ENCODE measurements at places on chromosomes 12 and 14.
A peak's percentile ranks its signal among the peaks of the same experiment; 100 is the strongest.

DNA sequence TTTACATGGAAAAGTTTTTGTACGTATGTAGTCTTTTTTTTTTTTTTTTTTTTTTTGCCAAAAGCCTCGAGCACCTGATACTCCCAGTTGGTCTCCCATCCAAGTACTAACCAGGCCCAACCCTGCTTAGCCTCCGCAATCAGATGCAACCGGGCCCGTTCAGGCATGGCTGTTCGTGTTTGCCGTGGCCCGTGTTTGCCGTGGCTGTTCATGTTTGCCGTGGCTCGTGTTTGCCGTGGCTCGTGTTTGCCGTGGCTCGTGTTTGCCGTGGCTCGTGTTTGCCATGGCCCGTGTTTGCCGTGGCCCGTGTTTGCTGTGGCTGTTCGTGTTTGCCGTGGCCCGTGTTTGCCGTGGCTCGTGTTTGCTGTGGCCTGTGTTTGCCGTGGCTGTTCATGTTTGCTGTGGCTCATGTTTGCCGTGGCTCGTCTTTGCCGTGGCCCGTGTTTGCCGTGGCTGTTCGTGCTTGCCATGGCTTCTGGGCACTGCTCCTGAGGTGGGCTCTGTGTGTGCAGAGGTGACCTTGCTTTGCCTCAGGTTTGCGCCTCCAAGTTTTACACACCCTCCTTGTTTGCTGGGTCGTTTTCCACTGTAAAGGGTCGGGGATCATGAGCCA is 26.8 kb upstream of the MMP17 start:
- DNase-seq, result no peak

DNA sequence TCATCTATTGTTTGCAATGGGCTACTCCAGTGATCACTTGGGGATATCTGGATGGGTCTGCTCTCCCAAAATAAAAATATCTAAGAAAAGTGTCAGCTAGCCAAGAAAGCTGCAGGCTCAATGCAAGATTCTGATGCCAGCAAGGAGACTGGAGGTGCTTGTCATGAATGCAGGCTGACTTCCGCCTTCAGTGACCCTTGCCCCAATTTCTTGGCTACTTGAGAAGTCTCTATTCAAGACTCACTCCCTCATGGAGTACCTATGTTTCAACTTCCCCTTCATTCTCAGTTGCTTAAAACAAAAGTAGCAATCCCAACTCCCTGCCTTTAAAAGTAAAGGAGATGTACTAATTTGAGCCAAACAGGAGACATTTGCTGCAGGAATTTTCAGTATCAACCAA is 123.9 kb downstream of the GPR65 start:
- no peak for DNase-seq

- DNase-seq, result no peak
These were observed 10.7 kb downstream of the NR1H4 start for GRCh38 chr12:100484183-100484886.

- no peak for DNase-seq
These were observed 198.3 kb upstream of the FKBP4 start for GRCh38 chr12:2596441-2596840.

DNA sequence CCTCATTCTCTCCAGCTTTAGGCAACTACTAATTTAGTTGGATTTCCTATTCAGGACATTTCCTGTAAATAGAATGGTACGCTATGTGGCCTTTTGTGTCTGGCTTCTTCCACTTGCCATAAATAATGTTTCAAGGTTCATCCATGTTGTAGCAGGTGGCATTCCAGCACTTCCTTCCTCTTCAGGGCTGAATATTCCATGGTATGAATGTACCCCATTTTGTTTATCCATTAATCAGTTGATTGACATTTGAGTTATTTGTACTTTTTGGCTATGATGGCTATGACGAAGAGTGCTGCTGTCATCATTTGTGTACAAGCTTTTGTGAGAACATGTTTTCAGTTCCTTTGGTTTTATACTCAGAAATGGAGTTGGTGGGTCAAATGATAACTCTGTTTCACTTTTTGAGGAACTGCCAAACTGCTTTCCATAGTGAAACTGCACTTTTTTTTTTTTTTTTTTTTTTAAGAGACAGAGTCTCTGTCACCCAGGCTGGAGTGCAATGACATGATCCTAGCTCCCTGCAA is 6.5 kb upstream of the CDK2AP1 start:
- no peak for DNase-seq

- DNase-seq, result no peak
These were observed 7.8 kb upstream of the CACNA2D4 start for GRCh38 chr12:1926251-1926657.

DNA sequence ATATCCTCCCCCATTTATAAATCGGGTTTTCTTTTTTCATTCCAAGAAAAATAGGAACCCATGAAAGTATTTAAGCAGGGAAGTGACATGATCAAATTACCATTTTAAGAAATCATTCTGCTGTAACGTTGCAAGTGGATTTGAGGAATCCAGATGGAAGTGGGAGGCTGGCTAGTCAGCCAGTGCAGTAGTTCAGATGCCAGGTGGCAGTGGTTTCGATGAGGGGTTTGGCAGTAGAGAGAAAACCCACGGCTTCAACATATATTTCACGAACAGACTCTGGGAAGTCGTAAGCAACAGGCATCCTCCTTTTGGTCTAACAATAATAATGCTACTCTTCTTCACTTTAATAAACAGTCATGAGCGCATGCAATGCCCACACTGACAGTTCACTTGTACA is 25.0 kb downstream of the PDZRN4 start:
- peak; percentile 44 for DNase-seq

DNA sequence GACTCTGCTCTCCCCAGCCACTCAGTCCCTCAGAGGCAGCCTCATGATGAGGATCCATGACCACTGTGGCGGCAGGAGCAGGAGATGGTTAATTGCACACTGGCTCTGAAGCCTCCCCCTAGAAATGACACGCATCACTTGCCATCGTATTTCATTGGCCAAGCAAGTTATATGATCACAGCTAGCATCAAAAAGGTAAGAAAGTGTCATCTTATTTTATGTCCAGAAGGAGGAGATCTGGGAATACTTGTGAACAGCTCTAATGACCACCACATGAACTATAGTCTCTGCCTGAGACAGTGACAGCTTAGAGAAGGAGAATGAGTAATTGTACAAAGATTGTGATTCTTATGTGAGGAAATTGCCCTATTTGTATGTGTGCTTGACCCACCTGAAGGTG is 363.4 kb downstream of the NUAK1 start:
- DNase-seq, result no peak

- no peak for DNase-seq
These were observed 143.3 kb upstream of the BCL2L14 start for GRCh38 chr12:11927286-11927935.

GRCh38 chr12:18382236-18382885 is 121.0 kb downstream of the PIK3C2G start:
- no peak for DNase-seq

DNA sequence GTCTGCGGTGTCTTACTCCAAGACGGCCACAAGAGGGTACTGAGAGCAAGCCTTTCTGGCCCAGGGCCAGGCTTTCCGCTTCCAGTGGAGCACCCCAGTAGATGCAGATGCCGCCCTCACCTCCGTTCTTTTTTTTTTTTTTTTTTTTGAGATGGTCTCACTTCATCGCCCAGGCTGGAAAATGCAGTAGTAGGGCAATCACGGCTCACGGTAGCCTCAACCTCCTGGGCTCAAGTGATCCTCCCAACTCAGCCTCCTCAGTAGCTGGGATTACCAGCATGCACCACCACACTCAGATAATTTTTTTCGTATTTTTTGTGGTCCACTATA is 5.6 kb upstream of the LBHD2 start:
- peak; percentile 95 for DNase-seq

- DNase-seq, result no peak
These were observed 173.5 kb upstream of the HIF1A start for GRCh38 chr14:61521773-61522172.

DNA sequence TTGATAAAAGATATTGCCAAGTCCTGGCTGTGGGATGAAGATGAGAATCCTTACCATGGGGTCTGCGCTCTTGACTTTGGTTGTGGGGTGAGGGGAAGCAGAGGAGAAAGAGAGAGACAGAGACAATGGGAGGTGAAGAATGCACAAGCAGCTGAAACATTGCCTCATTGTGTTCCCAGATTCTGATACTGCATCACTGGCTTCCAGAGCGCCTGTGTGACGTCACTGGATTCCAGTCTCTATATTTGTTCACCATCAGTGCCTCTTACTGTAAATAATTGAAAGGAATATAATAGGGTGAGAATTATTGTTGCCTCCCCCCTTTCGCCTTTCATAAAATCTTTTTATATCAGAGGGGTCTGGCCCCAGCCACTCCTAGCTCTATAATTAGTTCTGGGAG is 188.9 kb upstream of the NTF3 start:
- no peak for DNase-seq

GRCh38 chr14:87334997-87335685 is 657.8 kb downstream of the GALC start:
- peak; percentile 61 for DNase-seq

DNA sequence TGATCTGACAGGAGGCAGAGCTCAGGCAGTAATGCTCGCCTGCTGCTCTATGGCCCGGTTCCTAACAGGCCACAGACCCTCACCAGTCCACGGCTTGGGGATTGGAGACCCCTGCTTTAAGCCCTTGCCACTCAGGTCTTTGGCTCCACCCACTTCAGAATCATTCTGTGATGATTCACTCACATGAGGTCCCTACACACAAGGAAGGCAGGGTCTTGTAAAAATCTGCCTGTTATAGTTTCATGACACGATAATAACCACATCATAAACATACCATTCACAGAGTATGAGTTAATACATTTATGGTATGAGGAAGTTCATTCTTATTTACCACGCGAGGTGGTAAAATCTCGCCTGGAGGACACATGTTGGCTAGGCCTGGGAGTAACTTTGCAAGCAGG is 29.0 kb upstream of the MAX start:
- DNase-seq, result no peak

DNA sequence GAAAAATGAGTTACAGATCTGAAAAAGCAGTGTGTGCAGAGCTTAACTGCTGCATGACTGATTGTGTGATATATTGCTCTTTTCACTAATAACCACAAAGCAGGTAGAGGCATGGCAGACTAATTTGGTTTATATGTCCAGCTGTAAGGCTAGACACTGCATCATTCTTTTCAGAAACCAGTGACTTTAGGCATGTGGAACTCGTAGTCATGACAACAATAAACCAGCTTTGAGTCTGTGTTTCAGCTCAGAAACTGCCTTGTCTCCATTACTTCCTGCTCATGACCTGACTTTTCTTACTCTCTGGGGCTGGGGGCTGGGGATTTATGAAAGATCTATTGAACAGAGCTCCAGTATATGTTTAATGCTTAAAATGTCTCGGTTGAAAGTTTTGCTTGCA is 146.8 kb upstream of the LRIG3 start:
- DNase-seq, result no peak

GRCh38 chr12:120640861-120641833 is 721 bp downstream of the CABP1 start:
- DNase-seq, result no peak

DNA sequence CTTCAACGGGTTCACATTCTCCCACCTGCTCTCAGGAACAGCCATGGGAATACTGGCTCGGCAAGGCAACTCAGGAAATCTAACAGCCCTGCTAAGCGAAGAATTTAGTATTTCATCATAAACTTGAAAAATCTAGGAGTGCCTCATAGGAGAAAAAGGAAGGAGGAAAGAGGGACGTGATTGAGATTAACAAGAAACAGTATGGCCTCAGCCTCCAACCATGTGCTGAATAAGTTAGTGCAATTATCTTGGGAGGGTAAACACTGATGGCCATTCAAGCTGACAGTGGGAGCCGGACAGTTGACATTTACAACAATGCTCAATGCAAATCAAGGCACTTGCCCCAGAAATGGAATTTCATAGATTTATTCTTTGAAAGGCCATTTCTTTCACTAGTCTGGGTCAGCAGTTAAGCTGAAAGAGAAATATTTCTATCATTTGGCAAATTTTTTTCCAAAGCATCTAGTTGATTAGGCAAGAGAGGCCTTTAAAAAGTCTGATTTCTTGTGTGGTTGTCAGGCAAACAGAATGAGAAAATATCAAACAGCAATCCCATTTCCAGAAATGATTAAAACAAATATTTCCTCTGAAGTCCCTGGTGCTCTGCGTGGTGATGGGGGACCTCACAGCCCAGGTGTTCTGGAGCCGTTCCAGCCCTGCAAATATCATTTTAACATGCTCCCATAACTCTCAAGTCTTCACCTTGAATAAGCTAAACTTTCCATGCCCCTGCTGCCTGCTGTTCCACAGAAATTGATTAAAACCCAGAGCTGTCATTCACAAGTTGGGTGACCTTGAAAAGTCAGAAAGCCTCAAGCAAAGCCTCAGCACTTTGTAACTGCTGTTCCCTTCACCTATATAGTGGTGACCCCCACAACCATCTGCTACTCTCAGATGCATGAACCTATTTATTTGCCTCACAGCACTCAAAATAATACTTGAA is 121.6 kb downstream of the PHLDA1 start:
- peak; percentile 77 for DNase-seq

- no peak for DNase-seq
These were observed 161.3 kb downstream of the CPNE8 start for GRCh38 chr12:38744041-38744440.

- DNase-seq, result no peak
These were observed 139.7 kb upstream of the CCND2 start for GRCh38 chr12:4133636-4134447.

DNA sequence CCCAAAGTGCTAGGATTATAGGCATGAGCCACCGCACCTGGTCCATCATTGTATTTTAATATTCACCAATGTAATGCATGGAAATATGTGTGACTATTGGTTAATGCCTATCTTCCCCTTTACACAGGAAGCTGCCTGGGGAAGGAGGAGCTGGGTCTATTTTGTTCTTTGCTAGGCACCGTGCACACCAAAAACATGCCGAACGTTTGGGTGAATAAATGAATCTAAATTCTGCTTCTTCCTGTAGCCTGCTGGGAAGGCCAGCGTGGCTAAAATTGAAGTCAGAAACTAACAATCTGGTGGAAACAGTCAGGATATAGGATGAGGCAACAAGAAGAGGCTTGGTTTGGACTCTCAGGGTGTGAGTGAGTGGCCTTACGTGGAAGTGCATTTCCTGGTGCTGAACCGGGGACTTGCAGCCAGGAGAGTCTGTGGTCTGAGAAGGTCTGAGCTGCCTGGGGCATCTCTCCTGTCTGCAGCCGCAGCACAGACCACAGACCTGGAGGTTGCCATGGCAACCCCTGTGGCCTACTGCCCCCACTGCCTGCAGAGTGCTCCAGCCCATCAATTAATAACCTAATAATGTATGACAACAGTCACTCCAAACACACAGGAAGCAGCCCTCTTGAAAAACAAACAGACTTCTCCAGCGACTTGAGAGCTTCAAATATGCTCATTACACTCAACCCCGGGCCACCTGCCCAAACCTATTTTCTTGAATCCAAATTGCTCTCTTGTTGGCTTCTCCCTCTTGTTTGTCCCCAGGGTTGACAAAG is 5.5 kb upstream of the GPR68 start:
- peak; percentile 69 for DNase-seq

- DNase-seq, result no peak
These were observed 4.8 kb downstream of the DDIT3 start for GRCh38 chr12:57515408-57515933.
